Islet precursor cell (in vitro differentiated cells): ENCODE measurements at places on chromosomes 5 and 9.

DNA sequence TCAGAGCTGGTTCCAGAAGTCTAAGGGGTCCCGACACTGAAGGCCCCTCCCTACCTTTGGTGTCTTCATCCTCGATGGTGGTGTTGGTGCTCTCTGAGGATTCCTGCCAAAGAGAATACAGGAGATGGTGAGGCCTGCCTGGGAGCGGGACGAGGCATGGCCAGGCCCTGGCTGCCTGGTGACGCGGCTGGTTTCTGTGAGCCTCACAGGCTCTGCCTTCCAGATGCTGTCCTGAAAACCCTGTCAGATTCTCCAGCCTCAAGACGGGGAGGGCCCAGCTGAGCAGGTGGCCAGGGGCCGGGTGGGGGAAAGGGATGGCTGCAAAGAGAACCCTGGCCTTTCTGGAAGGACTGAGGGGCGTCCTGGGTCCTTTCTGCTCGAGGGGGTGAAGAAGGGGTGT lies 48.8 kb downstream of the SLC6A7 start:
- no peak for DNase-seq

DNA sequence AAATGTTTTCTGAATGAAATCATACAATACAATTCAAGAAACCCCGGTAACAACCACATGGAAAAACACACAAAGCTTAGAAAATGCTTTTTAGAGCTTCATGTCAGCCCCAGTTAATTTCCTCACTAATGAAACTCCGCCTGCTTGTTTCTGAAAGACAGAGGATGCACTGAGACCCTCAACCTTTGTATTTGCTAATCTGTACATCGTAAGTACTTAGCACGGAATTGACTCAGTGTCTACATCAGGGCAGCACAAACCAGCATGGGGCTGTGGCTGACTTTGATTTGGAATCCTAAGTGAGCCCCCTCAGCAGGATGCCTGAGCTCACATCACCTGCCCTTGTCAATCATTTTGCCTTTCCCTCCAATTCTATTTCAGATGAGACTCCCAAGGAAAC lies 499.1 kb upstream of the MPDZ start:
- no peak for DNase-seq

- DNase-seq, result no peak
These were observed 153.7 kb upstream of the ADCY2 start for GRCh38 chr5:7242118-7242710.

DNA sequence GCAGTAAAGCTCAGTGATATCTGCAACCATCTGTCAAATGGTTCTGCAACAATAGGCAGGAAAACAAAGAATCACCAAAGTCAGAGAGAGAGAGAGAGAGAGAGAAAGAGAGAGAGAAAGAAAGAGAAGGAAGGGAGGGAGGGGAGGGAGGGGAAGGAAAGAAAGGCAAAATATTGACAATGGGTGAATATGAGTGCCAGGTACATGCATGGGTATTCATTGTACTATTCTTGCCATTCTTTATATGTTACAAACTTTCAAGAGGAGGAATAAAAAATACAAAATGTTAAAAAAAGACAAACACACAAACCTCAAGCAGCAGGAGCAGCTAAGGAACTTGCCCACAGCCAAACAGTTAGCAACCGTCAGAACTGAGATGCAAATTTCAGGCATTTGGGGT lies 350.8 kb upstream of the RFX3 start:
- no peak for DNase-seq

GRCh38 chr5:148768806-148769415 lies 57.5 kb upstream of the ADRB2 start:
- no peak for DNase-seq

DNA sequence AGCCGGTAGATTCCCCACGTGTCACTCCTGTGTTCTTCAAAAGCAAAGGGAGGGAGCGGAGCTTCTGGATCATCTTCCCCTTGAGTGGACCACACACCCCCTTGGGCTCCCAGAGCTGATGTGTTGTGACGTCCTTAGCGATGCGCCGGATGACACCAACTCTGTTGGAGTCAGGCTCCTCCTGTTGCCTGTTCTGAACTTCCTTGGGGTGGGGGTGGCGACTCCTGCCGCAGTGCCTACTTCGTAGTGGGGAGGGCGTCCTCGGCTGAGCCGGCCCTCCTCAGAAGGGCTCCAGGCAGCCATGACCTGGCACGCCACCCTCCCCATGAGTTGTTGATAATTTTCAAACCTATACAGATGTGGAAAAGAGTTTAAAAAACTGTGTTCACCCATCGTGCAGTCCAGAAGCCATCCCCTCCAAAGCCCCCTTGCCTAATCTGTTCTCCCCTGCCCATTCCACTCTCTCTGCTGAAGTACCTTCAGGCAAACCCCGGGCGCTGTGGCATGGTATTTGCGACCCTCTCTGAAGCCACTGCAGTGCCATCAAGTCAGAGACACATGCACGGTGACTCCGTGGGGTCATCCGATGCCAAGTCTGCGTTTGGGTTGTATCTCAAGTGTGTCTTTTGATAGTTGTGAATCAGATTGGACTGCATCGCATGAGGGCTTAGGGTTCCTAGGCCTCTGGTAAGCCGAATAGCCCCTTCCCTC lies 16.7 kb downstream of the EXOC3 start:
- DNase-seq, result no peak

DNA sequence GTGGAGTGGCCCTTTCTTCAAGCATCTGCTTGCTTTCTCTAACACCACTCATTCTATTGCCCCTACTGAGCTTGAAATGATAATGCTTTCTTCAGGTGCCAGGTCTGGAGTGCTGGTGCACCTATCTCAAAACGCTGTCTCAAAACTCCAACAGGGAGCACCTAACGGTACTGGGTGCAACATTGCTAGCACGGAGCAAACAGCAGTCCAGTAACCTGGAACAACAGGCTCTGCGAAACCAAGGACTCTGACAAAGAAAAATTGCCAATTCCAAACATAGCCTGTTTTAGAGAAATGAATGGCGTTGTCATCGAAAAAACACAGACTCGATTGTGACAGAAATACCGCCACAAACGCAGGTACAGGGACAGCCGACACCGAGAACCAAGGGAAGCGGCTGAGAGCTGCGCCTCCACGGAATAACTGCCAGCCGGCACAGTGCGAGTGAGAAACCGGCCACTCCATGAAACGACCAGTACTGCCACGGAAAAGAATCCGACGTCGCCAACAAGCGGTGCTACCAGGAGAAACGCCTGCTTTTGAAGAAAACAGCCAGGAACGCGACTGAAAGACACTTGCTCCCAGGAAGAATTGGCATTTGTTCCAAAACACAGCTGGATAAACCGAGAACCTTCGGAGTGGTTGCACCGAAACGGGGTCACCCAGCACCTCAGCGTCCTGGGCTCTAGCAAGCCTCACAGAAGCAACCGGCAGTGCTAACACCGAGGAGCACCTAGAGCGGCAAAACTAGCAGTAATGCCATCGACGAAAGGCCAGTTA lies 3.1 kb downstream of the ANXA2R start:
- peak; percentile 66 for DNase-seq

DNA sequence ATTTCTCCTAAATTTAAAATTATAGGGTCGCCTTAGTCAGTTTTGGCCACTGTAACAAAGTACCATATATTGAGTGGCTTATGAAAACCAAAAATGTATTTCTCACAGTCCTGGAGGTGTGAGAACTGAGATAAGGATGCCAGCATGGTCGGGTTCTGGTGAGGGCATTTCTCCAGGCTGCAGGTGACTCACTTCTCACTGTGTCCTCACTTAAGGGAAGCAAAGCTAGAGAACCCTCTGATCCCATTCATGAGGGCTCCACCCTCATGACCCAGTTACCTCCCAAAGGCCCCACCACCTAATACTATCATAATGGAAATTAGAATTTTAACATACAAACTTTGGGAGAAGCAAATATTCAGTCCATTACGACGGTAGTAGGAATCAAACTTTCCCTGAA lies 75.1 kb upstream of the FBN2 start:
- no peak for DNase-seq

- DNase-seq, result no peak
These were observed 47.0 kb downstream of the KCNN2 start for GRCh38 chr5:114408847-114409246.

- DNase-seq, result no peak
These were observed 9.2 kb upstream of the ERAP1 start for GRCh38 chr5:96816991-96817390.

DNA sequence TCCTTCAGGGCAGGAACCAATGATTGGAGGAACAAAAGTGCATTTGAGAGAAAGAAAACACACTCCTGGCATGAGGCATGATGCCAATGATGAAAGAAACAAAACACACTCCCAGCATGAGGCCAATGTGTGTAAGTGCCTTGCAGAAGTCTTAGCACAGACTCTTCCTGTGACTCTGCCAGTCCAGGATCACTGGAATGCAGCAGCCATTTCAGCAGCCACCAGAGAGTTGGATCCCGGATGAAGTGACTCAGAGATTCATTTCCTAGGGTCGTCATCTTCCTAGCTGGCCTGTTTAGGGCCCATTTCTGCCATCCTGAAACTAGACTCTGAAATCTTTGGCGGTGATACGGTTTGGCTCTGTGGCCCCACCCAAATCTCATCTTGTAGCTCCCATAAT lies 212.5 kb downstream of the CFAP90 start:
- DNase-seq, result no peak

GRCh38 chr5:112165399-112165798 lies 253.7 kb downstream of the EPB41L4A start:
- DNase-seq, result no peak

- DNase-seq, result no peak
These were observed 8.8 kb upstream of the LCP2 start for GRCh38 chr5:170306381-170306831.

GRCh38 chr5:137051161-137051560 lies 448.0 kb downstream of the SPOCK1 start:
- no peak for DNase-seq

- DNase-seq, result no peak
These were observed 40.0 kb upstream of the CDH6 start for GRCh38 chr5:31153521-31153920.

DNA sequence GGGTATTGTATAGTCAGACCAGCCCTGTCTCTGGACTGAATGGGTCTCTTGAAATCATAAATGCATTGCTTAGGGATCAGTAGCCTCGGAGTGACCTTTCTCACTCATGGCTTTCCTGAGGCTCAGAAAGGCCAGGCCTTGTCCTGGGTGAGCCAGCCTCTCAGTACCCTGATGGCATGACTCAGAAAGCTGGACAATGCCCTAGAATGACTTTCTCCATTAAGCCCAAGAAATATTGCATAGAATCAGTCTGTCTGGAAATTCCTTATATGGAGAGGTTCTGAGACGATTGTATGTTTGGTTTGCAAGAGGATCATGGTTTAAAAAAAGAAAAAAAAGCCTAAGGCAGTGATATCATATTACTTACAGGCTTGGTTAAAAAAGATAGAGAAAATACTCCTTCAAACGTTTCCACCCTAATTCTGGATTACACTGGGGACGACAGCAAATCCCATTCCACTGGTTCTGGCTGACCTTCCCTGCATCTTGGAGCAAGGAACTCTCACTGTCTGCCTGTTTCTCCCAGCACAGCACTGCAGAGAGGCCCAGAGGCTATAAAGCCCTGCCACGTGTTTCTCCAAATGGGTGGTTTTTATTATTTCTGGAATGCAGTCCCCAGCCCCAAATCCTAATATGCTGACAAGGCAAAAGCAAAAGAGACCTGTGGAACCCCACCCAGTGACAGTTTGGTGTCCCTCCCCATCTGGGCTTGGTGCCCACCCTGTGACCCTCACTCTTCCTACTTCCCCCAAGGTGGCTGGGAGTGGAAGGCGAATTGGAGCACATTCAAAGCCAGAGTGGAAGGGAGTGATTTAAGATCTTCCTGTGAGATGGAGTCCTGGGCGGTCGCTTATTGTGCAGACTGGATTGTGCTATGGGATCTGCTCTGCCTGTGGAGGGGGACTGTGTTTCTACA lies 34.4 kb downstream of the MAP1B start:
- DNase-seq, result no peak

DNA sequence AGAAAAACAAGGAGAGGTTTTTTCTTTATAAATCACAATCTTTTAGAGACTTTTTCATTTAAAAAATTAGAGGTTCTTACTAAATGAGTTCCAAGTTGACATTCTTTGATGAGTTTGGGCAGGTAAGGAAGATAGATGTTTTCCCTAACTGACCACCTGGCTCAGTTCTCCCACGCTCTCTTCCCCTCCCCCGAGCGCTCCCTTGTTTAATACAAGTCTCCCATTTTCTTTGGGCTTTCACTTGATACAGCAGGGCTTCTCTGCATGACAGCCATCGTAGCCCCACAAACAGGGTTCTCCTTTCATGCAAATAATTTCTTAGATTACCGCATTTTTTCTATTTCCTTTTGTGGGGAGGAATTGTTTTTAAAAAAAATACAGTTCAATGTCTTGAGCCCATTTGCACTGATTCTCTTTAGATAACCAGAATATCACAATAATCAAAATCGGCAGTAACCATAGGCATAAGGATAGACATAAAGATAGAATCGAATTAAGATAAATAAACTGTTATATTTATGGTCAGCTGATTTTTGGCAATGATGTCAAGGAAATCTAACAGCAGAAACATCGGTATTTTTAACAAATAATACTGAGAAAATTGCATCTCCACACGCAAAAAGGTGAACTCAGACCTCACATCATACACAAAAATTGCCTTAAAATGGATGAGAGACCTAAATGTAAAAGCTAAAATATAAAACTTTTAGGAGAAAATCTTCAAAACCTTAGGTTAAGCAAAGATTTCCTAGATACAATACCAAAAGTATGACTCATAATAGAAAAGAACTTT lies 325.4 kb downstream of the PIK3R1 start:
- no peak for DNase-seq

- no peak for DNase-seq
These were observed 336.3 kb downstream of the RASEF start for GRCh38 chr9:82726424-82727276.

DNA sequence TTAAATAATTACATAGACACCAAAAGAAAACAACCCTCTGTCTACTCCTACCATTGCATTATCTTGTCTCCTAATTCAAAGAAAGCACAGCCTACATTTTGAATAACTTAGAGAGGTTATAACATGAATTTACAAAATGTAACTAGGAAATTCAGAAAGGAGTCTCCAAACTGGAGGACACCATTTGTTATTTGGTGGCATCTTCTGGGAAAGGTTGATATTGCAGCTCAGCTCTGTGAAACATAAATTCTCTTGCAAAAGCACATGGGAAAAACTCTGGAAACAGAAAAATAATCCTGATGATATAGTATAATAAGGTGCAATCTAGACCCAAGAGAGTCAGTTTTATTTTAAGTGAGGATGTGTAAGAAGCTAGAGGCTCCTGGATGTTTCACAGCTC lies 215.3 kb downstream of the MLLT3 start:
- DNase-seq, result no peak

DNA sequence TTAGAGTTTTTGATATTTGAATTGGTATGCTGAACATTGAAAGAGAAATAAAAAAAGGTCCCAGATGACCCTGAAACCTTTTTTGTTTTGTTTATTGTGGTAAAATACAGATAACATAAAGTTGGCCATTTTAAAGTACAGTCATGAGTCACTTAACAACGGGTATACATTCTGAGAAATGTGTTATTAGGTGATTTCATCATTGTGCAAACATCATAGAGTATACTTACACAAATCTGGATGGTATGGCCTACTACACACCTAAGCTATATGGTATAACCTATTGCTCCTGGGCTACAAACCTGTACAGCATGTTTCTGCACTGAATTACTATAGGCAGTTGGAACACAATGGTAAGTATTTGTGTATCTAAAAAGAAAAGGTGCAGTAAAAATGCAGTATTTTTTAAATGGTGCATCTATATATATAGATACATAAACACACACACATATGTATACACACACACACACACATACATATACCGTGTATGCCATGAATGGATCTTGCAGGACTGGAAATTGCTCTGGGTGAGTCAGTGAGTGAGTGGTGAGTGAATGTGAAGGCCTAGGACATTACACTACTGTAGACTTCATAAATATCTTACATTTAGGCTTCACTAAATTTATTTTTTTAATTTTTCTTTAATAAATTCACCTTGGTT lies 31.0 kb downstream of the TTC1 start:
- DNase-seq, result no peak

- no peak for DNase-seq
These were observed 8.8 kb upstream of the NHP2 start for GRCh38 chr5:178162481-178162880.
